Stimulated activated CD8-positive, alpha-beta memory T cell treated with anti-CD3 and anti-CD28 coated beads, Interleukin-4, amount 100 ng/mL, for 1 hour (primary cell): ENCODE measurements at places on chromosomes 11 and 22.

- DNase-seq, result no peak
Measured at GRCh38 chr11:111405551-111405950, 26.5 kb upstream of the POU2AF1 start.

- DNase-seq, result no peak
Measured at GRCh38 chr11:60777572-60777971, 7.6 kb upstream of the MS4A10 start.

- DNase-seq, result no peak
Measured at GRCh38 chr11:79768343-79768742, 327.5 kb upstream of the TENM4 start.

- no peak for DNase-seq
Measured at GRCh38 chr11:103602840-103603239, 433.6 kb upstream of the DDI1 start.

- no peak for DNase-seq
Measured at GRCh38 chr22:22400099-22400498, 108.4 kb downstream of the ZNF280B start.

- DNase-seq, result no peak
Measured at GRCh38 chr22:42326801-42327200, 56.3 kb upstream of the TCF20 start.

DNA sequence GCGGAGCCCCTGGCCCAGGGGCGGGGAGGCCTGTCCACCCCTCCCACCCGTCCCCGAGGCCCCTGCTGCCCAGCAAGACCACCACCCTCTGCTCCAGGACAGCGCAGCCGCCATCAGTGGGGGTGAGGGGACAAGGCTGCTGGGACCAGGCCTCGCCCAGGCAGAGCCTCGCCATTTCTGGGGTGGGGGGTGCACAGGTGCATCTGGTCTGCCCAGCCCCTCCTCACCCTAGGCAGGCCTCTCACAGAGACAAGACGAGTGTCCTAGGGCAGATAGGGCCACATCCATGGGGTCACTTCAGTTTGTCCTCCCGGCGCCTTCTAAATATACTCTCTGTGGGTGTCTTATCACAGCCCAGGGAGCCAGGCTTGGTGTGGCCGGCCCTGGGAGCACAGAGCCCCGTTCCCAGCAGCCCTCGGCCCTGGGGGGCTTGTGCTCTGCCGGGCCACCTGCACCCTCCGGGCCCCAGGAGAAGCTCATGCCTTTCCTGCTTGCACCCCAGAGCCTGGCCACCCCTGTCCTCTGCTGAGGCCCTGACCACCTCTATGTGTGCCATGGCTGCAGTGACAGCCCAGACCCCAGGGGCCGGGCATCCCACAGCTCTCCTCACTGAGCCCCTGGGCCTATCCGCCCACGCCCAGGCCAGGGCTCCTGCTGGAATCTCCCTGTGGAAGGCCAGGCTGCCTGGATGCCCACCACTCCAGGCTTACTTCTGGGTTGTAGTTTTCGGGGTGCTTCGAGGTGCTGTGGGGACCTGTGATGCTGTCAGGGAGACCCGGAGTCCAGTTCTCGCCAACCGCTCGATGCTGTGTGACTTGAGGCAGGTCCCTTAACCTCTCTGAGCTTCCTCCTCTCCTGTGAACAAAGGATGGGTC, 70.8 kb downstream of the KCNQ1 start:
- DNase-seq, result no peak

DNA sequence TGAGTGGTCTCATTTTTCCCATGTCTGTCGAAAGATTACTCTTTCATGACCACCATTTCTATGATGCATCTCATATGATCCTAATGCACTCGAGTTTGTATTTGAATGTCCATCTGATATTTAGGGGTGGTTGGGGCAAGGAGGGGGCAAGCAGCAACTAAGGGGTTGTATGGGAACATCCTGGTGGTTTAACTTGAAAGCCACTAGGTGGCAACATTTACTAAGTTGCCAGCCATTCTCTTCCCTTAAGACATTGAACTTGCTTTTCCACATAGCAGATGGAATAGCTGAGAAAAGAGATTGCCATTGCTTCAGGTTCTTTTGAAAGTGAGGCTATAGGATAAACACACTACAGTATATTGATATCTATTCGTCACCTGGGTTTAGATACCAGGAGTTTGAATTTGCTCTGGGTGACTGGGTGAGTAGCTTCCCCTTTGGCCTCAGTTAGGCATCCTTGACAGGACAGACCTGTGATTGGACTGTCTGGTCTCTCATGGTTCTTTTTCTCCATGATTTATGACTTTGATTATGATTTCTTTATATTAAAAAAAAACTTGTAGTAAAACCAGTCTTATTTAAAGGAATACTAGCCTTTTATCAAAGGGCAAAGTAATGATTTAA, 32.4 kb downstream of the NF2 start:
- no peak for DNase-seq

- DNase-seq, result no peak
Measured at GRCh38 chr11:31237819-31238760, 131.4 kb downstream of the DCDC1 start.

GRCh38 chr22:41229730-41230400, 10.9 kb downstream of the CHADL start:
- DNase-seq, result no peak

DNA sequence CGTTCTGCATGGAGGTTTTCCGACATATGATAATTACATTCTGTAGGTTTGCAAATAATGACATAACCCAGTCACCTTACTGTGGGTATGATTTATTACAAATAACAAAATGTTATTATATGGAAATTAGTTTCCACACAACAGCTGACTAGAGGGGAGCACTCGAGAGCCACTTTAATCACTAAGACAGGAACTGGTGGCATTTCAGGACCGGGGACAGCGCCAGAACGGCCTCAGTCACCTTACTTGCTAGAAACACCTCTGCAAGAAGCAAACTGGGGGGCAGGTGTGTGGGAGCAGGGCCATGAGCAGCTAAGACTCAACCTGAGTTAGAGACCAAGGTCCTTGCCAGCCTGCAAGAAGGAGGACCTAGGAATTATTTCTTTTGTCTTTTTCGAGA, 199.9 kb downstream of the DSCAML1 start:
- no peak for DNase-seq

DNA sequence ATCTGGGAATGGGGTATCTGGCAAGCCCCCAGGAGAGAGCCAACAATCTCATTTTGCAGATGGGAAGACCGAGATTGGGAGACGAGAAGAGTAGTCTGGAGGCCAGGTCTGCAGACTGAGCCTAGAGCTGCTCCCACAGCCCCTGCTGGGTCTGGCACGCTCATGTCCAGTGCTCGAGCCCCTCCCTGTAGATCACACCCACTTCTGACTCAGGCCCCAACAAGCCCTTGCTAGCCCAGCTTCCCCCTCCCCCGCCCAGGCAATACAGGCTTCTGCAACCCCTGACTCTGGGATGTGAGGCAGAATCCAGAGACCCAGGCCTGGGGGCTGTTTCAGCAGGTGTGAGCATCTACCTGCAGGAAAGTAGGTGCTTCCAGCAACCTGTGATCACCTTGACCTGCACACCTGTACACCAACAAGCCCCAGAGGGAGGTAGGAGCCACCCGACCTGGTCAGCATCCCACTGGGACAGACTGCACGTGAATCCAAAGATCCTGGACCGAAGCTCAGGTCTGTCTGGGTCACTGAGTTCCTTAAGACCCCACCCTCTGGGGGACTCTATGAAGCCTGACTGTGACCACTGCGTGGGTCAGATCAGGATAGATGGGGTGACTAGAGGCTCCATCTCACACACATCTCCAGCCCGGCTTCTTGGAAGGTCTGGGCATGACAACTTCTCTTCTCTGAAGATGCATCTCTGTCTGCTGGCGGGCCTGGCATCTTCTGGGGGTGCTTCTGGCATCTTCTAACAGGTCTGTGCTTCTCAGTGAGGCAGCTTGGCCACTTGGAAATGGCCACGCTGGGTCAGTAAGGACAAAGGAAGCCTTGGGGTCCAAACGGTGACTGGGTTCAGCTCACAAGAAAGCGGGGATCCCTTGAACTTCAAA, 29.3 kb downstream of the LINC01488 start:
- DNase-seq, result no peak

DNA sequence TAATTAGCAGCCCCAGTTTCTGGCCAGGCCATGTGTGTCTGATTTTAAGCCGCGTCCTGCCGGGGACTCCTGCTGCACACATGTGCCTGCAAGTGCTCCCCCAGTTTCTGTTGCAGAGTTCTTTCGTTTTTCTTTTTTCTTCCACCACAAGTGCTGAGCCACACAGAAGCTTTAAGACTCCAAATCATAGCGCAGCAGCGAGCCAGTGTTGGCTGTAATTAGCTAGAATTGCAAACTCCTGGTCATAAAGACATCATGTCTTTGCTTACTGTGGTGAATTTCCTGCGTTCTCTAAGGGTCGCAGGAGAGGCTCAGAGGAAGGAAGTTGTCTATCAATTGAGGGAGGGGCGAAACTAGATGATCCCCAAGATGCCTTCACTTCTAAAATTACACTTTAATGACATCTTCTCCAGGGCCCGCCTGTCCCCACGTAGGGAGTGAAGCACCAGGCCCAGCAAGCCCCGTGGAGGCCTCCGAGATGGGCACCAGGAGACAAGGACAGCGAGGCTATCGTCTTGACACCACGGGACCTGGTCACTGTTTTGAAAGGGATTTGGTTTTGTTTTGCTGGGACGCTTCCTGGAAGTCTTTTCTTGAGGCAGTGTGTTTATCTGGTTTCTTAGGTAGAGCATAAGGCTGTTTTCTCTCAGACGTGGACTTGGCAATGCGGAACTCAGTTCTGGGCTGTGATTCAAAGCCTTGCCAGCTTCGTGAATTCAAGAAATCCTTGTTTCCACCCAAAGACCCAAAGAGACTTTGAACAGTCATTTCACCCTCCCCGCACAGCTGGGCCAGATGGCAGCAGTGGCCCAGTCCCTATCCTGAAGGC, 71.8 kb downstream of the UBASH3B start:
- no peak for DNase-seq

DNA sequence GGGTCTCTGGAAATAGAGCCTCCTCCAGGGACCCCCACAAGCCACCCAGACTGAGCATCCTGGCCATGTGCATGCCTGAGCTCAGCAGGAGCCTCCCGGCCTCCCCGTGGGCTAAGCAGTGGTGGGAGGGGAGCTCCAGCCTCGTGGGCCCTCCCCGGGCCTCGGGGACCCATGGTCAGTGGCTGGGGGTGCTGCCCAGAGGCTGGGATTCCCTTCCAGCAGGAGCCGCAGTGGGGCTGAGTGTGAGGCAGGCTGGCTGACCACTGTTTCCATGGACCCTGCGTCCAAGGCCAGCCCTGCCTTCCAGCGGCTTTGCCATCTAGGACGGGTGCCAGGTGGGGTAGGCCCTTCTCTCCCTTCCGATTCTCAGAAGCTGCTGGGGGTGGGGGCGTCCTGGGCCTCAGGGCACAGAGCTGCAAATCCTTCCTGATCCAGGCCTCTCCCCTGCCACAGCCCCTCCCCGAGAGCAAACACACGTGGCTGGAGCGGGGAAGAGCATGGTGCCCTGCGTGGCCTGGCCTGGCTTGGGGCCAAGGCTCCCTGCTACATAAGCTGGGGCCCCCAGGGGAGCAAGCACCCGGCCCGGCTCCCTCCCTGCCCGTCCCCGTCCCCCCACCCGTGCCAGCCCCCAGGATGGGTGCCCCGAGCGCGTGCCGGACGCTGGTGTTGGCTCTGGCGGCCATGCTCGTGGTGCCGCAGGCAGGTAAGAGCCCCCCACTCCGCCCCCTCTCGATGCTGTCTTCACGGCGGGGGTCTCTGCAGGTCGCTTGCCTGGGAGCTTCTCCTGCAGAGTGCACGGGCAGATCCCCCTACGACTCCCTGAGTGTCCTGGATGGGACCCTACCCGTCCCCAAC, at the start of gene MUC5B:
Gene MUC5B (plus strand): TSS at position 576 of the 855 bp plus-strand sequence. CDS start 58 bp downstream, at position 634.
- DNase-seq, result no peak

DNA sequence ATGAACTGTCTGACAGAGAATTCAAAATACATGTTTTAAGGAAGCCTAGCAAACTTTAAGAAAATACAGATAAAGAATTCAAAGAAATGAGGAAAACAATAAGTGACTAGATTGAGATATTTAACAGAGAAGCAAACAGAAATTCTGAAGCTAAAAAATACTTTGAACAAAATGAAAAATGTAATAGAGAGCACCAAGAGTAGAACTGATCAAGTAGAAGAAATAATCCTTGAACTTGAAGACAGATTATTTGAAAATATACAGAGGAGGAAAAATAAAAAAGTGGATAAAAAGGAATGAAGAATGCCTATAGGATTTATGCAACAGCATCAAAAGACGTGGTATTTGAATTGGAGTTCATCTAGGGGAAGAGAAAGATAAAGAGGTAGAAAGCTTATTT, 101.9 kb upstream of the OR4B1 start:
- DNase-seq, result no peak

GRCh38 chr11:38402063-38402462, 1804.0 kb upstream of the RAG2 start:
- no peak for DNase-seq

GRCh38 chr22:32324505-32325415, 32.9 kb upstream of the RFPL3 start:
- DNase-seq, result no peak

DNA sequence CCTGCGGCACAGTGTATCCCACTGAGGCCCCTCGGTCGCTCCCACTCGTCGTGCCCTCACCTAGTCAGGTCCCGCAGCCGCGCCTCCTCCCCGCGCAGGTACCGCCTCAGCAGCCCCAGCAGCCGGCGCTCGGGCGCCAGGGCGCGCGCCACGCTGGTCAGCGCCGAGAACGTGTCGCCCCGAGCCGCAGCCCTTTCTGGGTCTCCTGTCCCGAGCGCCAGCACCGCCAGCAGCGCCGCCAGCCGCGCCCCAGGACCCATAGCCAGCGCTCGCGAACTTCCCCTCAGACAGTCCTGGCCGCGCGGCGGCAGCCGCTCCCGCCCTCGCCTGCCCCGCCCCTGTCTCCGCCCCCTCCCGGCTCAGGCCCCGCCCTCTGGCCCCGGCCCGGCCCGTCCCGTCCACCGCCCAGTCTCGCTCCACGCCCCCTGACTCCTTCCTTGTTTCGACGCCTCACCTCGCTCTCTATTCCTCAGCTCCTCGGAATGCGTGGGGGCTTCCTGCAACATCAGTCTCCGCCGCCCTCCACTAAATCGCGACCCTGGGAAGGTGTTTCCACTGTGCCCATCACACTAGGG, at the start of gene P4HA3:
Gene P4HA3 (minus strand): TSS at position 289 of the 575 bp plus-strand sequence. CDS start 29 bp downstream, at position 260.
- no peak for DNase-seq

GRCh38 chr22:31977141-31977841, 33.0 kb downstream of the YWHAH start:
- DNase-seq, result peak; percentile 59

- DNase-seq, result no peak
Measured at GRCh38 chr22:39098576-39098975, 1.5 kb downstream of the APOBEC3H start.

GRCh38 chr11:103202048-103202651, 92.9 kb downstream of the DYNC2H1 start:
- DNase-seq, result no peak

DNA sequence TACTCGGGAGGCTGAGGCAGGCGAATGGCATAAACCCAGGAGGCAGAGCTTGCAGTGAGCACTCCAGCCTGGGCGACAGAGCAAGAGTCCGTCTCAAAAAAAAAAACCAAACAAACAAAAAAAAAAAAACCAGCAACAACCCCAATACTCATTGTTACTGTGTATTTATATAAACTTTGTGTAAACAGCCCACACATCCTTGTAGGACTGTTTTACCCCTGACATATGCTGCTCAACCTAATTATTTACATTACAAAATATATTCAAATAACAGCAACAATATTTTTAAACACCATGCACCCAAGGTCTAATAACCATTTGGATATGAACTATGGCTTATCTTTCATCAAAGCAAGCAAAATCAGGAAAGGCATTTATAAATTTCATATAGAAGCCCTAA, 284.1 kb downstream of the TTC28 start:
- DNase-seq, result no peak

- peak; percentile 30 for DNase-seq
Measured at GRCh38 chr11:110173811-110174644, 80.8 kb downstream of the ZC3H12C start.
